NCI-H526 treated with DMSO at 0.1 percent for 48 hours (cell line): ENCODE measurements at places on chromosomes 4 and X.

DNA sequence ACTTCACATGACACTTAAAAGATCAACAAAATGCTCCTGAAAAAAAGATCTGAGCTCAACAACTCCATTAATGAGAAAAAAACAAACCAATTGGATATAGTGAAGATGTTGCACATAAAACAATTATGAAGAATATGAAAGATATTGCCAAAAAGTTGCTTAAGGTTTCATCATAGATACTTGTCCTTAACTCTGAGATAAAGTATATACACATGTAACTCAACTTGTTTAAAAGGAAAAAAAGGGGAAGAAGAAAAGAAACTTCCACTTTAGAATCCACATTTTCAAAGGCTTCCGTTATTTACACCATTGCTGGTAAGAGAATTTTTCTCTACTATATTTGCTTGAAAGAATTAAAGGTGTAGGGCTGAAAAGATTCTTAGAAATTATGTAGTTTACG is 2.7 kb downstream of the AFAP1 start:
- DNase-seq: no peak

- no peak for DNase-seq
These were observed 1033.1 kb downstream of the RAPGEF2 start for GRCh38 chr4:160136021-160136420.

DNA sequence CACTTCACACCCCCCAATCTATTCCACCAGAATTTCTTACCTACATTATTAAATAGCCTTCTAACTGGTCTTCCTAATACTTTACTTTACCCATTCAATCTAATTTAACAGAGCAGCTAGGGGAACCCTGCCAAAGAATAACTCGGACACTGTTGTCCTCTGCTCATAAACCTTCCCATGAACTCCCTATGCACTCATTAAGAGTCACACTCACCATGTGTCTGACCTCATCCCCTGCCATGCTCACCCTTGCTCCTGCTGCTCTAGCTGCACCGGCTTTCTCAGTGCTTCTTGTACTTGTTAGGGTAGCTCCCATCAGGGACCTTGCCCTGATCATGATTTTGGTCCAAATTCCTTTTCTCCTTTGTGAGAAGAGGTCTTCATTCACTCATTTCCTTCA is 54.6 kb upstream of the GUCY1A1 start:
- DNase-seq: no peak

DNA sequence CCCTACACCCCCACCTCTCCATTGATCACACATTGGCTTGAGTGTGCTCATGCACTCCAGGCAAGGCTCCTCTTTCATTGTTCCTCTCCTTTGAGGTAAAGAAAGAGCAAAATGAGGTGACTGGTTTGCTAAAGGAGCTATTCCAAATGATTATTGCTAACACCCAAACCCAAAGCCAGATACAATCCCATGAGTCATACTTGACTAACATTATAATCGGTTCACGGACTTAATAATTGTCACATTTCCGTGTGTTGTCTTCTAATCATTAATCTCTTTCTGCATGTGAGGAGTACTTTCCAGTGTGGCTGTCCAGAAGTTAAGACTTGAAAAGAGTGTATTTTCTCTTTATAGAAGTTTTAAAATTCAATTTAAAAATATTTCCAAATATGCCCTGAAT is 174.3 kb upstream of the SFRP2 start:
- no peak for DNase-seq

GRCh38 chr4:44100456-44100855 is 348.2 kb downstream of the KCTD8 start:
- DNase-seq: no peak

- DNase-seq: no peak
These were observed 161.1 kb downstream of the FRAS1 start for GRCh38 chr4:78218260-78218659.

DNA sequence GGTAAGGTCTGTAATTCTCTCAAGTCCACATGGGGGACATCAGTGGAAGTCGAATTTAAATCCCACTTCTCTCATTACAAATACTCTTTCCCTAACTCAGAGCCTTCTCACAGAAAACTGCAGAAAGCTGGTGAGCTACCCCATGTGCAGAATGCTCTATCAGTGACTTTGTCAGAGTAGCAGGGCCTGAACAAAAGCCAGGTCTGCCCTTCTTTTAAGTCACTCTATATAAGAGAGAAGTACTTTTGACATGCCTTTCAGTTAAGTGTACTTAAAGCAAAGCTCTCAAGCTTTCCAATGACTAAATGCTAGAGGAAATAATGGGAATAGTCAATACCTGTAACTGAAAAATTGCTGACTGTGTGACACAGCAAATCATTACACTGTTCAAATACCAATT is 323.1 kb downstream of the KCNIP4 start:
- DNase-seq: no peak

DNA sequence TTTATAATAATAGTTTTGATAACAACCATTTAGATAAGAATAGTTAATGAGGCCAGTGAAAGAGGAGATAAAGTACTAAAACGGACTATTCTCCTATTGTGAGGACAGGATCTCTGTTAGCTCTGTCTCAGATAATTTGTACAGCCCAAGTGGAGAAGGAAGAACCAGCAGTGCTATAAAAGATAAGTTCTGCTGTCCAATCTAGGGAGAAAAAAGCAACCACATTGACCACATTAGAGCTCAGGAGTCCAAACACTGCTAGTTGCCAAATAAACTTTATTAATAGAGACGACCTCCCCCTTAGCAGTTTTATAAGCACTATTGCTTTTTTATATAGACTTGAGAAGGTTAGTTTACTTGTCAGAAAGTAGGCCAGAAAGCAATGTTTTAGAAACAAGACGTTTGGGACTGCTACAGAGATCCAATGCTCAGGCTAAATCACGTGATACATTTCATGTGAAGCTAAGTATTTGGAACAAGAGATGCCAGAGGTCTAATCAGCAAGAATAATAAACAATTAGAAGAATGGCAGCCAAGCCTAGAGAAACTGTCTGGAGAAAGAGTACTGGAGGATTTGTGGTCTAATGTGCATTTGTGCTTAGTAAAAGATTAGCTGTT is 15.9 kb downstream of the IL15 start:
- DNase-seq: no peak

DNA sequence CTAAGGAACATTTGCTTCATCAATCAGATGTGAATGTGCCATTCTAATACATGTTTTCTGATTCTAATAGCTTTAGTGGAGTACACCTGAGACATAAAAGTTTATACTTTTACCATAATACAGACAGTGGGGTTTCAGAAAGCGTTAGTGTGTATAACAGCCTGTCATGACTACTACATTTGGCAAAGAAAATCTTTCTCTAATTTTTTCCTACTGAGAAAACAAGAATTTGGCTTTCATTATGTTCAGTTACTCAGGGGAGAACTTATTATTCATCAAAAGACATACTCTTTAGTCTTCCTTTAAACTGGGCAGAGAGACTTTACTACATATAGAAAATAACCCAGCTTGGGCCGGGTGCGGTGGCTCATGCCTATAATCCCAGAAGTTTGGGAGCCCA is 104.9 kb downstream of the PCDH18 start:
- DNase-seq: no peak

GRCh38 chrX:48465336-48465933 is 4.6 kb downstream of the SLC38A5 start:
- DNase-seq: no peak

- DNase-seq: no peak
These were observed 178.1 kb downstream of the MAML3 start for GRCh38 chr4:139975830-139976272.

GRCh38 chr4:28010577-28011240 is 1150.1 kb downstream of the STIM2 start:
- no peak for DNase-seq
